ENCODE measurements at places on chromosomes 6 and 20.

DNA sequence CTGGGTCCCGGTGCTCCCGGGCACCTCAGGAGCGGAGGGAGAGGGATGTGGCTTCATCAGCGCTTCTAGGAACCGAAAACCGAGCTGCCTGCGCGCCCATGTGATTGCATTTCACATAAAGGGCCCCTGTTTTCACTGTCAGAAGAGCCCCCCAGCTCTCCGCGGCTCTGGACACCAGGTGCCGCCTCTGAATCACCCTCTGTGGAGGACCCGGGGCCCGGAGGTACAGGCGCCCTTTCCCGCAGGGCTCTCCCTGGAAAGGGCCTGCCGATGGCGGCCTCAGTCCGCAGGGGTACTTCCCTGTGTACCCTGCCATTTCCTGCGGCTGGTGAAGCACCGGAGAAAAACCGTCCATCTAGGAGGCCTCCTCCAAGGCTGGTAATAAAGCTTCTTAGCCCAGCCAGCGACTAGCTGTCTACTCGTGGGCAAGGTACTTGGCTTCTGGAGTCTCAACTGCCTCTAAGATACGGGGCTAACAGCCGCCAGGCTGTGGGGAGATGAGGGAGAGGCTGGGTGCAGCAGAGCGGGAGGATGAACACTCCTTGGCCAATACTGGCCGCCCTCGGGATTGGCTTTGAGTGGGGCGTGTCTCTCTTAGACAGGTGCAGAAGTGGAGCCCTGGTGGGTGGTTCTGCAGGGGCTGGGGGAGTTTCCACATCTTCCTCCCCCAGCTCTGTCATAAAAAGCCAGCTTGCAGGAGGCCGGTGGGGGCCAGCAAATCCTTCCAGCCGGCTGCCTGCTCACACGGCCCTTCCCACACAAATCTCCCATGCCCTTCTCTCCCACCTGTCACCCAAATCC is 1.6 kb downstream of the PPP1R16B start:
- no peak for DNase-seq

- DNase-seq, result no peak
These were observed 3.9 kb upstream of the INSM1 start for GRCh38 chr20:20363799-20364592.

GRCh38 chr20:24316731-24317130 is 152.7 kb upstream of the SYNDIG1 start:
- DNase-seq, result no peak

DNA sequence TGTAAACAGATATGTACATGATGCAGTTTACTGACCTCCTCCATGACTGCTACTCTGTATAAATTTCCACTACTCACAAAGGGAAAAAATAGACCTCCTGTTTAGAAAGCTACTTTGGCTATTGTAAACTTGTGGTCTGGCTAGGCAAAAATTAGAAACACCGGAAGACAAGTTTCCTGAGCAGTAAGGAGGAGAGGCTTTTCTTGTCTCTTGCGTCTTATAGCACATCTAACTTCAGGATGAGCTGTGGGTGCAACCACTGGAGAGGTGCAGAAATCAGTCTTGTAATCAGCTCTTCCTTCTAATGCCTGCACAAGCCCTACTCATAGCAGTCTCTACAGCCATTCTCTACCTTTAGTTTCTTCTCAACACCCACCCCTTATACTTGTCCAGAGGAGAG is 296.5 kb upstream of the SLC35B3 start:
- DNase-seq, result no peak

- no peak for DNase-seq
These were observed 129.1 kb downstream of the ERMARD start for GRCh38 chr6:169880516-169880915.

- peak; percentile 28 for DNase-seq
These were observed 42.9 kb downstream of the C6orf132 start for GRCh38 chr6:42099340-42100028.

Data from stimulated activated CD4-positive, alpha-beta T cell treated with anti-CD3 and anti-CD28 coated beads, Interleukin-12 subunit alpha, Interleukin-12 subunit beta, amount 100 ng/mL, for 48 hours (primary cell).